Smooth muscle cell of the coronary artery (primary cell): ENCODE measurements at places on chromosomes 6 and 20. TPM values are rescaled to one million over a fixed set of nuclear protein-coding genes. Genes with fewer than 3 reads are reported as not detected.

DNAH8 gene
- total RNA-seq = not detected in 2 replicates

AIF1 gene
- total RNA-seq = not detected in 2 replicates

EPHA7 gene
- under 0.01 and 0.75 TPM in 2 replicates for total RNA-seq

IPCEF1 gene
- not detected in 2 replicates for total RNA-seq

MDFI gene
- 0.23 and 5.8 TPM in 2 replicates for total RNA-seq

C2 gene
- total RNA-seq = 0.90 and 26.7 TPM in 2 replicates

PET117 gene
- total RNA-seq = 7.4 and 8.0 TPM in 2 replicates

EEF1E1 gene
- 13.3 and 36.2 TPM in 2 replicates for total RNA-seq

GABRR1 gene
- not detected in 2 replicates for total RNA-seq

LPA gene
- not detected in 2 replicates for total RNA-seq

IL17F gene
- total RNA-seq = not detected in 2 replicates

FOXS1 gene
- total RNA-seq = 0.35 and 26.9 TPM in 2 replicates

RAET1E gene
- 0.15 and 0.47 TPM in 2 replicates for total RNA-seq

TINAG gene
- not detected in 2 replicates for total RNA-seq

WFDC13 gene
- not detected in 2 replicates for total RNA-seq

ERVFRD-1 gene
- total RNA-seq = not detected in 2 replicates
